Psoas muscle (tissue), 8 donors: ENCODE measurements at places on chromosomes 5 and 9. TPM values are rescaled to one million over a fixed set of nuclear protein-coding genes. Genes with fewer than 3 reads are reported as not detected.

WNT8A gene
- polyA plus RNA-seq: not detected

CTXN3 gene
- polyA plus RNA-seq: 0.06 TPM

TOR4A gene
- 2.3 TPM for polyA plus RNA-seq

LRRC70 gene
- 0.17 TPM for polyA plus RNA-seq

MYOT gene
- polyA plus RNA-seq: 983 TPM

FOXD4L6 gene
- 0.03 TPM for polyA plus RNA-seq

HK3 gene
- polyA plus RNA-seq: 2.6 TPM

IL4 gene
- not detected for polyA plus RNA-seq

FASTKD3 gene
- polyA plus RNA-seq: 7.8 TPM

ADAMTSL1 gene
- polyA plus RNA-seq: 0.10 TPM

SET gene
- polyA plus RNA-seq: 230 TPM

MACIR gene
- polyA plus RNA-seq: 12.0 TPM

ADAMTS6 gene
- polyA plus RNA-seq: 0.06 TPM

ZFP37 gene
- polyA plus RNA-seq: 0.77 TPM
